ENCODE measurements at places on chromosomes 4 and X. TPM values are rescaled to one million over a fixed set of nuclear protein-coding genes. Genes with fewer than 3 reads are reported as not detected.

The SLC16A2 gene
- 1.9 TPM for total RNA-seq

The MMGT1 gene
- total RNA-seq = 13.4 TPM

The CSAG1 gene
- not detected for total RNA-seq

The NIPAL1 gene
- total RNA-seq = 3.3 TPM

The SLC49A3 gene
- total RNA-seq = 6.9 TPM

The SHOX gene
- total RNA-seq = not detected

The LONRF3 gene
- 5.2 TPM for total RNA-seq

The SPARCL1 gene
- total RNA-seq = not detected

The CAPN6 gene
- total RNA-seq = not detected

The USP9X gene
- 81.8 TPM for total RNA-seq

The IL13RA2 gene
- 0.12 TPM for total RNA-seq

The SPANXN3 gene
- total RNA-seq = not detected

Data from glomerular endothelial cell (primary cell).